ENCODE measurements at places on chromosomes 7 and 10. TPM values are rescaled to one million over a fixed set of nuclear protein-coding genes. Genes with fewer than 3 reads are reported as not detected.

RET gene
- not detected for polyA plus RNA-seq

CYP2C19 gene
- polyA plus RNA-seq = not detected

RARRES2 gene
- 5.7 TPM for polyA plus RNA-seq

TUBAL3 gene
- not detected for polyA plus RNA-seq

DNA sequence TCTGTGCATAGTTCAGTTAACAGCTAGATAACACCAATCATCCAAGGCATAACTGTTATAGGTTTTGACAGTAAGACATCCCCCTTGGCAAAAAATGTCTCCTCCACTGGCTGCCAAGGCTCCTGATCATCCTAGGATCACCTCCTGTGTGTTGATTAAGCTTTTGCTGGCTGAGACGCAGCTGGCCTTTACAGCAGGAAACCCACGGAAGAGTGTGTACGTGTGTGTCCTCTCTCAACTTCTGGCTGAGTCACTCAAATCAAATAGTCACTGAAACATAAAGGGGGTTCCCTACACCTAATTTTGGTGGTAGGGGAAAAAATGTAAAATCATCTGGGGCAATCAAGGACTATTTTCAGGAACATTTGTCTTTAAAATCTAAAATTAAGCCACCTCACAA lies 208.8 kb downstream of the CTNNA3 start:
- no peak overlapping the region for H3K27ac ChIP-seq
- H3K27me3 ChIP-seq = no peaks in the 10 kb centered on the region
- no peak overlapping the region for H3K4me3 ChIP-seq
- H3K4me1 ChIP-seq = peaks cover 13% of the 10 kb centered on the region
- H3K36me3 ChIP-seq = no peaks in the 10 kb centered on the region
- no peak for DNase-seq

- DNase-seq = no peak
- H3K27ac ChIP-seq = no peak overlapping the region
Observed at GRCh38 chr10:46052791-46053375, 6.8 kb upstream of the MSMB start.

DNA sequence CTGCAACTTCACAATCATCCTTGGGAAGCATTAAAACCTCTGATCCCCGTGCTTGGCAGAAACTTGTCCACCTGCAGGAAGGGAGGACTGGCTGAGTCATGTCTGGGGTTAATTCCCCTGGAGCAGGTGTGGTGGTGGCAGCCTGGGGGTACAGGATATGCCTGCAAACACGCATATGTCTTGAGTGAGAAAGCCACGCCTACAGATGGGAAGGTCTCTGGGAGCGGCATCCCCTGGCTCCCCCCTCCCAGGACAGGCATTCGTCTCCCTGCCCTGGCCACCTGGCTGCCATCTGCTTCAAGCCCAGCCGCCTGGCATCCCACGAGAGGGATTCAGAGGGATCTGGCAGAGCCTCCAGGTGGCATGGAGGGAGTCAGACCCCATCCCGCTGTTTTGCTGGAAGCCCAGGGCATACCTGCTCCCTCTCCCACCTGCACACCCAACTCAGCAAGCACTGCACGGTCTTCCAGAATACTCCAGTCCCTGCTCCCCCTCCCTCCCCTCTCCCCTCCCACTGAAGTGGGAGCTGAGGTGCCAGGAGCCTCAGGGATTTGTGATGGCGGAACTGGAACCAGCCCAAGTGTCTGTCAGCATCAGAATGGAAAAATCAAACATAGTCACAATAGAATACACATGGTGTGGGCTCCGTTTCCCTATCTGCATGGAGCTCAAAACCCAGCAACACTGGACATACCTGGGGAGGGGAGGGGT lies 61.0 kb downstream of the CAMK2B start:
- H3K27me3 ChIP-seq = no peaks in the 10 kb centered on the region
- H3K27ac ChIP-seq = no peak overlapping the region
- peaks cover 46% of the 10 kb centered on the region for H3K4me1 ChIP-seq
- no peaks in the 10 kb centered on the region for H3K36me3 ChIP-seq
- H3K4me3 ChIP-seq = no peak overlapping the region

- H3K4me3 ChIP-seq = no peak overlapping the region
- no peaks in the 10 kb centered on the region for H3K4me1 ChIP-seq
- H3K36me3 ChIP-seq = no peaks in the 10 kb centered on the region
- DNase-seq = no peak
- H3K27me3 ChIP-seq = no peaks in the 10 kb centered on the region
Observed at GRCh38 chr7:21326921-21327320, 101.0 kb upstream of the SP4 start.

DNA sequence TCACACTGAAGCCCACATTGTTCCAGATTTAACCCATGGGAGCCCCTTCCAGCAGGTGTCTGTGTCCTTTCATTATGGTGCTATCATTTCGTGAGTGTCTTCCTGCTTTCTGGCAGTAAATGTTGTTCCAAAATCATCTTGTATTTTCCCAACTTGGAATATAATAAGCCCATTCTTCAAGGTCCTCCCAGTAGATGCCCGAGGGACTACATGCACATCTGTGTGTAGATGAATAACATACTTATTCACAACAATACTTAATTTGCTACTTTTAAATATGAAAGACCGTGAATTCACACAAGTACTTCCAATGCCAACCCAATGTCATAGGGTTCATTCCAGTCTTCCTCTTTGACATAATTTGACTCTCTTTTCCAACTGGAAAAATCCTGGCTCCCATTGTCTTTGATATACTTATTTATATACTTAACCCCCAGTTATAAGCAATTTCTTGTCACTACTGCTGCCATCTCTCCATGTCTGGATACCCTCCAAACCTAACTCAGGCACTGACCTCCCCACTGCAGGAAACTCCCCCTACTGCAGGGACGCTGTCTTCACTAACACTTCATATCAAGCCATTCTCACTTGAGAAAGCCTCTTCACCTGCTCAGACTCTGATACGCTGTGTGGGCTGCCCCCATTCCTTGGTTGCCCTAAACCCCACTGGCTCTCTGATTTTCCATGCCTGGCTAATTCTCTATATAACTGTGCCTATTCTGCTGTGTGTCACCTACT lies 1119.2 kb downstream of the CNTNAP2 start:
- no peak overlapping the region for H3K27ac ChIP-seq
- DNase-seq = no peak
- no peaks in the 10 kb centered on the region for H3K4me1 ChIP-seq
- no peak overlapping the region for H3K4me3 ChIP-seq
- H3K27me3 ChIP-seq = no peaks in the 10 kb centered on the region

DNA sequence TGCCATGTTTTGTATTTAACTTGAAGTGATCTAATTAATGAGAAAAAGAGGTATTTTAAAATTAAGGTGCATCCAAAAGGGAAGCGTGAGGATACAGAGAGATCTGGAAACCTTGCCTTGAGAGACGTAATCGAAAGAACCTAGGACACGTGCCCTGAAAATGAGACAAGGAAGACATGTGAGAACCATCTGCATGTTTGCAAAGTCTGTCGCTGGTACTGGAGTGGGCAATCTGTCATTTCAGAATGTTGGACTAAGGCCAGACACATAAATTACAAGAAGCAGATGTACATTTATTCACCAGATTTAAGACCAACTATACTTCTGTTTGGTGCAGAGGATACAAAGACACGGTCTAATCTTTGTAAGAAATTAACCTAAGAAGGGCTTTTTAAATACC lies 9.2 kb downstream of the AGR2 start:
- DNase-seq = no peak
- H3K4me1 ChIP-seq = peaks cover 13% of the 10 kb centered on the region
- H3K27ac ChIP-seq = no peak overlapping the region
- H3K27me3 ChIP-seq = no peaks in the 10 kb centered on the region
- no peaks in the 10 kb centered on the region for H3K36me3 ChIP-seq
- H3K4me3 ChIP-seq = no peak overlapping the region

DNA sequence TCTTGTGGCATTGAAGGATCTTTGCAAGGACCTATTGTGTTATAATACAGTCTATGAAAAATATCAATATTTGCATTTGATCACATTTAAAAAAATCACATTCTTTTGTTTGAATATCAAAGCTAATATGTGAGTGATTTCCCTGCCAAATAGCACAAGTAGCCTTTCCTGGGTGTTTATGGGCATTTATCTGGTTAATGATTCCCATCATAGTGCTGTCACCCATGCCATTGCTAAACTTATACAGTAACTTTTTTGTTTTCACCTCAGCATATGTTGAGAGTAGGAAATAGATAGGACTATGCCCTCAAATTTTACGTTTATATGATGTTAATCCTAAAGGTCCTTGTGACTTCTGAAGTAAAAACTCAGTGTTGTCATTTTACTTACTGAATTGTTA lies 136.9 kb downstream of the CFTR start:
- no peak for DNase-seq
- H3K27me3 ChIP-seq = no peaks in the 10 kb centered on the region
- H3K4me1 ChIP-seq = peaks cover under 1% of the 10 kb centered on the region
- H3K27ac ChIP-seq = no peak overlapping the region
- no peak overlapping the region for H3K4me3 ChIP-seq

DNA sequence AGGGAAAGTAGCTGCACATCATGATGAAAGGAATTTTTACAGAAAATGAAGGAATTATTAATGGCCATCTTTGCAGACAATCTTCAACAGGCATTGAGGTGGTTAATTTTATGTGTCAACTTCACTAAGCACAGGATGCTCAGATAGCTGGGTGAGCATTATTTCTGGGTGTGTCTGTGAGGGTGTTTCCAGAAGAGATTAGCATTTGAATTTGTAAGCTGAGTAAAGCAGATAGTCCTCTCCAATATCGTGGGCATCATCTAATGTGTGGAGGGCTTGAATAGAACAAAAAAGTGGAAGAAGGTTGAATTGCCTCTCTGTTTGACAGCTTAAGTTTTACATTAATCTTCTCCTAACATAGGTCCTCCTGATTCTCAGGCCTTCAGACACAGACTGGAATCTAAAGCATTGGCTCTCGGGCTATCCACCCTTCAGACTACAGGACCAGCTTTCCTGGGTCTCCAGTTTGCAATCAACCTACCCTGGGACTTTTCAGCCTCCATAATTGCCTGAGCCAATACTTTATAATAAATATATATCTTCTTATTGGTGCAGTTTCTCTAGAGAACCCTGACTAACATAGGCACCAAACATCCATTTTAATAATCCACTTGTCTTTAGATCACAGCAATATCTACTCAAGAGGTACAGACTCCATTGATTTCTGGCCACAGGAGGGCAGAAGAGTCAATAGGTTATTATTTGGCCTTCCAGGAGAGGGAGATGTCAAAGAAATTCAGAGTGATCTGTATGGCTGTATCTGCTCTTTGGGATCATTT lies 10.5 kb upstream of the CRPPA start:
- no peaks in the 10 kb centered on the region for H3K27me3 ChIP-seq
- H3K4me3 ChIP-seq = no peak overlapping the region
- H3K4me1 ChIP-seq = peaks cover 8% of the 10 kb centered on the region
- no peak overlapping the region for H3K27ac ChIP-seq

DNA sequence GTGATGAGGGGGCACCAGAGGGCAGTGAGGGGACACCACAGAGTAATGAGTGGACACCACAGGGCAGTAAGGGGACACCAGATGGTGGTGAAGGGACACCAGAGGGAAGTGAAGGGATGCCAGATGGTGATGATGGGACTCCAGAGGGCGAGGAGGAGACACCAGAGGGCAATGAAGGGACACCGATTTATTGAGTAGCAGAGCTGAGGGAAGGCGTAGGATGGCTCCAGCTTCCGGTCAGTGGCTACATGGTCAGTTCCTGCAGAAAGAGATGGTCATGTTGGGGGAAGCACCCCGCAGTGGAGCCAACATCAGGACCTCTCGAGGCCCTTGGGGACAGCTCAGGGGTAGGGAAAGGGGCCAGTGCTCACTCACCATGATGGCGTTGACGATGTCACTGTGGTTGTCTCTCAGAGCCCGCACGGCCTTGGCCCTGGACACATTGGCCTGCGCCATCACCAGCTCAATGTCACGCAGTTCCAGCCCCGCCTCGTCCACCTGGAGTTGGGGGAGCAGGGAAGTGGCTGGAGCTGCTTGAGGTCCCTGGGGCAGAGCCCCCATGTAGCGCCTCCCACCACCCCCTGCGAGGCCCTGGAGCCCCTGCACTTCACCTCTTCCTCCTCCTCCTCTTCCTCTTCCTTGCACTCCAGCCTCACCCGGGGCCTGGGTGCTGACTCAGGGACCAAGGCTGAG lies 8.4 kb downstream of the NACAD start:
- no peak overlapping the region for H3K4me3 ChIP-seq
- peaks cover 4% of the 10 kb centered on the region for H3K36me3 ChIP-seq
- no peaks in the 10 kb centered on the region for H3K27me3 ChIP-seq
- peak; percentile 15 for DNase-seq
- H3K27ac ChIP-seq = no peak overlapping the region

GRCh38 chr7:23529262-23529859 lies 2.4 kb downstream of the TRA2A start:
- no peak overlapping the region for H3K27ac ChIP-seq
- H3K27me3 ChIP-seq = no peaks in the 10 kb centered on the region
- no peak for DNase-seq
- H3K36me3 ChIP-seq = no peaks in the 10 kb centered on the region
- H3K4me1 ChIP-seq = peaks cover 27% of the 10 kb centered on the region
